Left renal cortex interstitium (tissue), 4 donors: ENCODE measurements at places on chromosomes 3 and 15. TPM values are rescaled to one million over a fixed set of nuclear protein-coding genes. Genes with fewer than 3 reads are reported as not detected.

GRCh38 chr3:171399842-171400241, 60.4 kb downstream of the TNIK start:
- no peak for DNase-seq

GRCh38 chr15:74403588-74403919, 30.2 kb downstream of the SEMA7A start:
- DNase-seq: no peak

DNA sequence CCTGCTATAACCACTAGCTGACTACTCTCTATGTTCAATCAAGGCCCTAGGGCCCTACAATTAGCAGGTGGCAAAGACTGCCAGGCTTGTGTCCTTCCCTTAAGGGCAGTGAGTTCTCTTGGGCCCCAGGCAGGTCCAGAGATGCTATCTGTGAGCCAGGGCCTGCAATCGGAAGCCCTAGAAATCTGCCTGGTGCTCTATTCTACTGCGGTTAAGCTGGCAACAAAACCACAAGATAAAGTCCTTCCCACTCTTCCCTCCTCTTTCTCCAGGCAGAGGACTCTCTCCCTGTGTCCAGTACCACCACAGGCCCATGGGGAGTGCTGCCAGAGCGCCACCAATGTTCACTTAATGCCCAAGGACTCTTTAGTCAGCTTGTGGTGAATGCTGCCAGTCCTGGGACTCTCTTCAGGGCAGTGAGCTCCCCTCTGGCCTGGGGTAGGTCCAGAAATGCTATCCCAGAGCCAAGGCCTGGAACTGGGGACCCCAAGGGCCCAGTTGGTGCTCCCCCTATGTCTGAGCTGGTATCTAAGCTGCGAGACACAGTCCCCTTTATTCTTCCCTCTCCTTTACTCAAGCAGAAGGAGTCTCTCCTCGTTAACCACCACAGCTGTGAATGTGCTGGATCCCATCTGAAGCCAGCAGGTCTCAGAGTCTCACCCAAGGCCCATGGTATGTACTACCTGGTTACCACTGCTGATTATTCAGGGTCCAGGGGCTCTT, 34.7 kb downstream of the XXYLT1 start:
- no peak for DNase-seq

PLA2G4E gene
- not detected for polyA plus RNA-seq

DNA sequence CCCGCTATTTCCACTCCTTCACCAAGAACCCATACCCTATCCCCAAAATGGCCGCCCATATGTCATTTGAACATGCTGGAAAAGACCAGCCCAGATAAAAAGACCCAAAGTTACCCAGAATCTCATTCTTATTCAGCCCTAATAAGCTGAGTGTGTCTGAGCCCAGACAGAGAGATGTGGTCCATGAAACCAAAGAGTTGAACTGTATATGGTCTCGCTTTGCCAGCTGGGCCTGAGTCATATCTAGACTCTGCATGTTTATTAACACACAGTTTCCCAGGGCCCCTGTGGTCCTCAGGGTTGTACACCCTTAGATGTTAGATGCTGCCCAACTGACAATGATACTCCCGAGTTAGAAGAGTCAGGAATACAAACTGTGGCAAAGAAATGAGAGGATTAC, 201.9 kb upstream of the STRIT1 start:
- no peak for DNase-seq

DNA sequence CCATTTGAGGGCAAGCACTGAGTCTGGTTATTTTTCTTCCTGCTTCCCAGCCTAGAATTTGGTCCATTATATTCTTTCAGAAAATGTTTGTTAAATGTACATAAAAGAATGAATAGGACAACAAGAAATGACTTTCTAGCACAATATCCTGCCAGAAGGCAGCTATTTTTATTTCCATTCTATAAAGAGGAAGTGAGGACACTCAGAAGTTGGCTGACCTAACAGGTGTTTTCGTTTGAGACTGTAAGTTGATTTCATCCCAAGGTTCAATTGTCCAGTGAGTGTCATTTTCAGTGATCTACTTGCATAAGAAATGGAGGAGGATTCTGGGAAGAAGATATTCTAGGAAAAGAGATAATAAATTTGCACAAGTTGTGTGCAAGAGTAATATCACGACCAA, 191.9 kb upstream of the POU1F1 start:
- DNase-seq: no peak

DNA sequence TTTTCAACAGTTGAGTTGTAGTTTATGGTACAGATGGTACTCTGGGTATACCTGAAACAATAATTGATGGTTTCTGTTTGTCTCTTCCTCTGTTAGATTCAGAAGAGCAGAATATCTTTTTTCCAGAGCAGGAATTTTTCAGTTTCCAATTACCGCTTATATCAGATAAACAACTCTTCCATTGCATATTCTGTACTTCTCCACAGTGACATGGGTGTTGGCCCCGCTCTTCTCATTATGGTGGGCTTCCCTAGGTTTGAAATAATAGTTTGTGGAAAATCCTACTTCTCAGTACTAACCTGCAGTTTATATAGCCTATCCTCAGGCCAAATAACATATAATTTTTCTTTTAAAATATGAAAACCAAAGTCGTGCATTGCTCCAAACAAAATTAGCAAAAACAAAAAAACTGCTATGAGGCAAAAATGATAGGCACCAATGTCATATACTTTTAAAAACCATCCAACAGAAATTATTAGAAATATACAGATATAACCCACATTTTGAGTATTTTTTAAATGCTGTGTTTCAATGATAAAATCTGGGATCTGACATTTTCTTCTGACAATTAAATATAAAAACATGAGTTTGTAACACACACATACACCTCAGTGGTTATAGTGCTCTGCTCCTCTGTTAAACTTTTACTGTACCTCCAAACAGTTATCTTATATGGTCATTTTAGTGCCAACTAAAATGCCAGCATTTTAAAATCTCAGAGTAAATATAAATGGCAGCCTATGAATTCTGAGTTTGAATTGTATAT, 56.8 kb downstream of the CMSS1 start:
- no peak for DNase-seq

PP2D1 gene
- 0.24 TPM for polyA plus RNA-seq

- no peak for DNase-seq
These were observed 3.4 kb upstream of the TRIM71 start for GRCh38 chr3:32814361-32814760.

DNA sequence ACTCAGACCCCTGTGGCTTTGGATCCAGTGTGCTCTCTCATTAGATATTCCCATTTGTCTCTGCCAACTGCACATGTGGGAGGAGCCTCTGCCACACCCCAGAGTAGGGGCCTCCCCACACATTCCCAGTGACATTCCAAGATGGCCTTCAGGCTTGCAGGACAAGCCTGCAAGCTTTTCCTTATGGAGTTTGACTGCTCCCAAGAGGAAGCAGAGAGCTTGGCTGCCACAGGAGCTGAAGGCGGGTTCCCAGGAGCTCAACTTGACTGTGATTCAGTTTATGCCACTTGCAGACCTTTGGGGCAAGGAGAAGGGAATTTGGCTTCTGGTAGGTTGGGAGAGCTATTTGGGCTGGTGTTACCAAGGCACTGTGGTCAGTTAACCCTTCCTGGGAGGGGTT, 22.5 kb upstream of the EPHB1 start:
- no peak for DNase-seq

DNA sequence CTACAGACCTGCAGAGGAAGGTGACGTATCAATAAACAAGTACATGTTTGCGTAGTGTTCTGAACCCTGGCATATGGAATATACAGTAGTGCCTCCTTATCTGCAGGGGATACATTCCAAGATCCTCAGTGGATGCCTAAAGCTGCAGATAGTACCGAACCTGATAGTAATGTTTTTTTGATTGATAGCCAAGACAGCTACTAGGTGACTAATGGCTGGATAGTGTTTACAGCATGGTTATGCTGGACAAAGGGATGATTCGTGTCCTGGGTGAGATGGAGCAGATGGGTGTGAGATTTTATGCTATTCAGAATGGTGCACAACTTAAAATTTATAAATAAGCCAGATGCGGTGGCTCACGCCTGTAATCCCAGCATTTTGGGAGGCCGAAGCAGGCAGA, 55.8 kb upstream of the IGF2BP2 start:
- DNase-seq: no peak

DNA sequence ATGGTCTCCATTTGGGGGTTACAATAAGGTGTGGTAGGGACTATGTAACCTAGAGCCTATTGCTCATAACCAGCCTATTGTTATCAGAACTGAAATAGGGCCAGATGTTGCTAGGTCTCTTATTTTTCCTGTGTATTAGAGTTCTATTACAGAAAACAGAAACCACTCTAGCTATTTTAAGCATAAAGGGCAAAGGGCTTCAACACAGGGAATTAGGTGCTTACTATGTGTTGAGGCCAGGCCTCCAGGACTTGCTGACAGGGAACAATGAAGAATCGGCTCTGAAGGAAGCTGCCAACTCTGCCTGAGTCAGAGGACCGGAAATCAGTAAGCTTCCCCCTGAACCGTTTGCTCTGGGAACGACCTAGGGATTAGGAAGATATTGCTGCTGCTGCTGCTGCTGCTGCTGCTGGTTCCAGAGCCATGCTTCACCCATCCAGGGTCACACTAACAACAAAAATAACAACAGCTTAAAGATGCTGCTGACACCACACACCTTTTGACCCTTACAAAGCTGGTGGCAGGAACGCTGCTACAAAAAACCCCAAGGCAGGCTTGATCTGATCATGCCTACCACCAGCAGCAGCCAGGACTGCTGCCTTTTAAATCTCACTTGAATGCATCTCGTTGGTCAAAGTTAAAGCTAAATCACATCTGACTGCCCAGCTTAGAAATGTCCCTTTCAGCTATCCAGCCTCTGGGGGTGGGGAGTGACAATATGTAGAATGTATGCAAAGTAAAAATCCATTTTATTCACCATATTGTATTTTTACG, 276.9 kb upstream of the IL12A start:
- DNase-seq: no peak

DNA sequence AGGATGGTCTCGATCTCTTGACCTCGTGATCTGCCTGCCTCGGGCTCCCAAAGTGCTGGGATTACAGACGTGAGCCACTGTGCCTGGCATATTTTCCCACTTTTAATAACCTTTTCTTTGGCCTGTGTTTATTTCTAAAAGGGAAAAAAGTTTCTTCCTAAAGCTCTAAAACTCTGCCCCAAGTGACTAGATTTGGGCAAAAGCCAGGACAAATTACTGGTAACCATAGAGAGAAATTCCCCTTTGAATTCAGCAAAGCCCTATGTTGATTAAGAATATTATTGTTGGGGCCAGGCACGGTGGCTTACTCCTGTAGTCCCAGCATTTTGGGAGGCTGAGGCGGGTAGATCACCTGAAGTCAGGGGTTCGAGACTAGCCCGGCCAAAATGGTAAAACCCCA, 11.5 kb upstream of the TRPM7 start:
- no peak for DNase-seq

GRCh38 chr15:25706176-25706955, 156.8 kb downstream of the ATP10A start:
- DNase-seq: no peak

GRCh38 chr15:52737720-52738119, 52.4 kb downstream of the ONECUT1 start:
- no peak for DNase-seq

GRCh38 chr3:1103525-1103924, 10.7 kb downstream of the CNTN6 start:
- no peak for DNase-seq

GRCh38 chr3:72816862-72817355, 31.3 kb downstream of the SHQ1 start:
- DNase-seq: no peak

- DNase-seq: no peak
These were observed 14.0 kb upstream of the SPINK8 start for GRCh38 chr3:48347500-48347899.

KNG1 gene
- 138 TPM for polyA plus RNA-seq

MRAS gene
- 31.1 TPM for polyA plus RNA-seq

GRCh38 chr3:112634786-112635541, 6.0 kb downstream of the CCDC80 start:
- no peak for DNase-seq
